NCI-H187 (cell line): ENCODE measurements at places on chromosomes 11 and 22.
A peak's percentile ranks its signal among the peaks of the same experiment; 100 is the strongest.

DNA sequence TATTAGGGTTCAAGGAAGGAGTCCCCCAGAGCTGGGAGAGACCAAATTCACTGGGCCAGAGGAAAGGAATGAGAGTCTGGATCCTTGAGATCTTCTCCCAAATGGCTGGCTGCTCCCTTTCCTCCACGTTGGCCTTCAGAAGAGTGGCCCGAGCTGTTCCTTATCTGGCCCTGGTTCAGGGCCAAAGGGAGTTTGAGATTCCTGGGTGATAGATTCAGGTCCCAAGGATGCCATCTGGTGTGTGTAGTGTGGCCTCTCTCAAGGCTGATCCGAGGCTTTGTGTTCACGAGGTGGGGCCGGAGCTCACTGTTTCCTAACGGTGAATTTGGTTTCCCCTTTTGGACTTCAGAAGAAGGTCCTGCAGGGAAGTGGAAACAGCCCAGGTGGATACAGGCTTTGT is 17.4 kb upstream of the ABCC8 start:
- no peak for DNase-seq

DNA sequence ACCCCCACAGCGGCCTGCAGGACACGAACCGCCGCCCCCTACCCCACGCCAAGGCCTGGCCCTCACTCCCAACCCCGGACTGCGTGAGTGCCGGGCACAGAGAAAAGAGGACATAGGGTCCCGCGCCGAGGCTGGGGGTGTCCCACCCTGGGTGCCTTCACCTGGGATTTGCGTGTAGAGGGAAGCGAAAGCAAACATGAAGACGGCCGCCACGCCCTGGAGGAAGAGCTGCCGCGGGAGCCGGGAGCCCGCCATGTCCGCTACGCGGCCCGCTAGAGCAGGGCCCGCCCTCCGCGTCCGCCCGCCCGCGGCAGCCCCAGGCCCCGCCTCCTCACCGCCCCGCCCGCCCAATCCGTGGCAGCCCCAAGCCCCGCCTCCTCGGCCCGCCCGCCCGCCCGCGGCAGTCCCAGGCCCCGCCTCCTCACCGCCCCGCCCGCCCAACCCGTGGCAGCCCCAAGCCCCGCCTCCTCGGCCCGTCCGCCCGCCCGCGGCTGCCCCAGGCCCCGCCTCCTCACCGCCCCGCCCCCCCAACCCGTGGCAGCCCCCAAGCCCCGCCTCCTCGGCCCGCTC is at the start of gene LMF2:
Gene LMF2, minus strand, starts transcription at position 282 of the 570 bp plus-strand sequence. Its CDS starts 27 bp downstream, at position 255.
- DNase-seq, result no peak

DNA sequence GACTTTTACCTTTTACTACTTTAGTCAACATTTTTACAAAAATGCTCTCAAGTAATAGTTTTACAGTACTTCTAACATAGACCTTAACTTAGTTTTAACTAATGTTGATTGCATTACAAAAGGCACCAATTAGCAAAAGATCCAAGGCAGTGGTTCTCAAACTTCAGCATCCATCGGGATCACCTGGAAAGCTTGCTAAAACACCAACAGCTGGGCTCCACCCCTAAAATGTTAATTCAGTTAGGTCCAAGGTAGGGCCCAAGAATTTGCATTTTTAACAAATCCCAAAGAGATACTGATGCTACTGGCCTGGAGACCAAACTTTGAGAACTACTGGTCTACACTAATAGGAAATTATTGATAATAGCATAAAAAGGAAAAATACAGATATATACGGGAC is 5.9 kb downstream of the MTMR2 start:
- DNase-seq, result no peak

DNA sequence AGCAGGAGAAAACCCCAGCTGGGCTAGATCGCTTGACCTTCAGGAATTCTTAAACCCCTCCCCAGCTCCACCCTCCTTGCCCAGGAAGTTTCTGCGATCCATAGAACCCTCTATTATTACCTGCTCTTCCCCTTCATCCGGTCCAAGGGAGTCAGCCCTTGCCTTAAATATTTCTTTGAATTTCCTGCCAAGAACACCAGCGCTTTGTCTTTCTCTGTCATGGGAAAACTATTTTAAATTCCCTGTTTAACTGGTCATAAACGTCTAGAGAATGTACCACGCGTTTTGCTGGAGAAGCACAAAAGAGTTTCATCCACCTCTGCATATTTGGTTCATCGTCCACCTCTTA is 496 bp upstream of the TRAF6 start:
- no peak for DNase-seq

- no peak for DNase-seq
Observed at GRCh38 chr11:109547356-109548027, 125.5 kb downstream of the C11orf87 start.

GRCh38 chr22:32765132-32765618 is 36.3 kb upstream of the TIMP3 start:
- no peak for DNase-seq

DNA sequence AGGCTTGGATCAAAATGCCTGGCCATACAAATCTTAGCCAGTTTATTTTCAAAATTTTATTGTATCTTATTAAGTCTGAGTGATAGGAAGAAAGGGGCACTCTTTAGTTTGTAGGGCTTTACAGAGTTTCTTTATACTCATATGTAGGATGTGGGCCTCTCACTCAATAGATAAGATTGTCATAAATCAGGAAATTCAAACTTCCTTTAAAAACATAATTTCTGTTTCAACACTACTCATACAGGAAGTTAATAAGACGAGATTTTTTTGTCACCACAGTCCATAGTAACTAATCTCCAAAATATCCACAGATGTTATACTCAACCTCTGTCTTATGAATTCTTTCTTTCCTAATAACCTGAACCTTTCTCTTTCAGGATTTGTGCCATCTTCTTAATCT is 13.3 kb upstream of the OR56B4 start:
- DNase-seq, result no peak

GRCh38 chr11:12019866-12020416 is 11.5 kb upstream of the DKK3 start:
- DNase-seq, result no peak

GRCh38 chr11:29480981-29481380 is 535.8 kb downstream of the KCNA4 start:
- no peak for DNase-seq

DNA sequence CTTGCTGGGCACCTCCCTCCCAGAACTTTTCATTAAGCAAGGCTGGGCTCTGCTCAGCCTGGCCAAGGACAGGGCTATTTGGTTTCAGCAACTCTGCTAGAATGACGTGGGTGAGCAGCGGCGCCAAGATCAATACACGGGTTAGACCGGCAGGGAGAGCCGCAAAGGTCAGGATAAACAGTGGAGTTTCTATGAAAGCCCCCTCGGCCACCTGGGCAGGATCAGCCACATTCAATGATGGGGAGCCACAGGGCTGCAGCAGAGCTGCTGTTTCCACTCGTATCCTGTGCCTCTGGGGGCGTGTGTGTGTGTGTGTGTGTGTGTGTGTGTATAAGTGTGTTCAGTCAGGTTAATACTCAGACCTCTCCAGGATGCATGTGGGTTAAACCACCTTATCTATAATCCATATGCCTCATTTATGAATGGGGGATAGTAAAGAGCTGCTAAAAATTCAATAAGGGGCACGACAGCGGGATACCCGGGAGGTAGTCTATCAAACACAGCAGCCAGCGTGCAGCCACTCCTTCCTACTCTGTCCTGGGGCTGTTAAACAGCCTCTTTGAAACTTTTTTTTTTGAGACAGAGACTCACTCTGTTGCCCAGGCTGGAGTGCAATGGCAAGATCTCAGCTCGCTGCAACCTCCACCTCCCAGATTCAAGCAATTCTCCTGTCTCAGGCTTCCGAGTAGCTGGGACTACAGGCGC is 34.8 kb downstream of the MYH9 start:
- no peak for DNase-seq

GRCh38 chr22:33149611-33150010 is 91.4 kb upstream of the SYN3 start:
- no peak for DNase-seq

- DNase-seq, result no peak
Observed at GRCh38 chr11:31487848-31488247, 21.6 kb downstream of the IMMP1L start.

GRCh38 chr11:116073854-116074837 is 569.9 kb upstream of the CADM1 start:
- no peak for DNase-seq

DNA sequence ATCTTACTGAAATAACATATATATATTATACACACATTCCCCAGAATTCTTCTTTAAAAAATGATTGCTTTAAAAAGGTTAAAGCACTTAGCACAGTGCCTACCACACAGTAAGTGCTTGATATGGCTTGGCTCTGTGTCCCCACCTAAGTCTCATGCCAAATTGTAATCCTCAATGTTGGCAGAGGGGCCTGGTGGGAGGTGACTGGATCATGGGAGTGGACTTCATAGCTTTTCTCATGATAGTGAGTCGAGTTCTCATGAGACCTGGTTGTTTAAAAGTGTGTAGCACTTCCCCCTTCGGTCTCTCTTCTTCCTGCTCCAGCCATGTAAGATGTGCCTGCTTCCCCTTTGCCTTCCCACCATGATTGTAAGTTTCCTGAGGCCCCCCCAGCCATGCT is 6.2 kb downstream of the CRYAB start:
- DNase-seq, result no peak

GRCh38 chr11:45885921-45886721 is 670 bp downstream of the MAPK8IP1 start:
- DNase-seq, result no peak

- no peak for DNase-seq
Observed at GRCh38 chr11:46947399-46948077, 11.0 kb downstream of the CSTPP1 start.

DNA sequence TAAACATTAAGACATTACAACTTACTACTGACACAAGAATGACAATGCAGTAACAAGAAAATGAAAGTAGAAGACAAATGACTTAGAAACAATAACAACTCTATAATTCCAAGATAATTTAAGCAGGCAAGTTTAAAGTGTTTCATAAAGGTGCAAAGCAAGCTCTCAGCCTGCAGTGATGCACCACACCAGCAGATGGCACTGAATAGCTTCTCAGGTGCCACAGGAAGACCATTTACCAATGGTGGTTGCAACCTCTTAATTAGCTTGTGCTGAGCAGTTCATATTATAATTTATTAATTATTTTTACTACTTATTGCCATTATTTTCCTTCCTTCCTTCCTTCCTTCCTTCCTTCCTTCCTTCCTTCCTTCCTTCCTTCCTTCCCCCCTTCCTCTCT is 60.6 kb downstream of the NXPE2 start:
- peak; percentile 7 for DNase-seq

- no peak for DNase-seq
Observed at GRCh38 chr11:84947970-84948580, 679.1 kb downstream of the DLG2 start.

DNA sequence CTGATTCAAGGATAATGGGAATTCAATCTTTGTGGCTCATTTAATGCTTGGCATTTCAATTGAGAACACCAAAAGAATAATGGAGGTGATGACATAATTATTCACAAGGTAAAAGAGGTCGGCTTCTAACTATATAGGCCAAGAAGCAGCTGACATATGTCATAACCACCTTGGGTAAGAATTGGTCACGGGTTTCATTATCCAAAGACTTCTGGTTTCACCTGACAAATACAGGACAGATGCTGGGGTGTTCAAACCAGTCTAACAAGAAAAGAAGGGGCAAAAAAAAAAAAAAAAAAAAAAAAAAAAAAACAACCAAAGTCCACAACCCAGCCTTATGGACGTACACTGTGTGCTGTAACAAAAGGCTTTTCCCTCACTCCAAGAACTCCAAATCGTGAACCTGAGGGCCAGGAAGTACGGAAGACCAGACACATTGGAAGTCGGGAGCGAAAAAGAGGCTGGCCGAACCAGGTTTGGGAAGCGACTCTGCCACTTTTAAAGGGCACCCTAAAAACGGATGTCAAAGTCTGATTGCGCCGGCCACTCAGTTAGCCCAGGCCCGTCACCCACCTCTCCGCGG is 385 bp downstream of the HARBI1 start:
- no peak for DNase-seq

- no peak for DNase-seq
Observed at GRCh38 chr11:12876340-12876739, 132.8 kb upstream of the RASSF10 start.

DNA sequence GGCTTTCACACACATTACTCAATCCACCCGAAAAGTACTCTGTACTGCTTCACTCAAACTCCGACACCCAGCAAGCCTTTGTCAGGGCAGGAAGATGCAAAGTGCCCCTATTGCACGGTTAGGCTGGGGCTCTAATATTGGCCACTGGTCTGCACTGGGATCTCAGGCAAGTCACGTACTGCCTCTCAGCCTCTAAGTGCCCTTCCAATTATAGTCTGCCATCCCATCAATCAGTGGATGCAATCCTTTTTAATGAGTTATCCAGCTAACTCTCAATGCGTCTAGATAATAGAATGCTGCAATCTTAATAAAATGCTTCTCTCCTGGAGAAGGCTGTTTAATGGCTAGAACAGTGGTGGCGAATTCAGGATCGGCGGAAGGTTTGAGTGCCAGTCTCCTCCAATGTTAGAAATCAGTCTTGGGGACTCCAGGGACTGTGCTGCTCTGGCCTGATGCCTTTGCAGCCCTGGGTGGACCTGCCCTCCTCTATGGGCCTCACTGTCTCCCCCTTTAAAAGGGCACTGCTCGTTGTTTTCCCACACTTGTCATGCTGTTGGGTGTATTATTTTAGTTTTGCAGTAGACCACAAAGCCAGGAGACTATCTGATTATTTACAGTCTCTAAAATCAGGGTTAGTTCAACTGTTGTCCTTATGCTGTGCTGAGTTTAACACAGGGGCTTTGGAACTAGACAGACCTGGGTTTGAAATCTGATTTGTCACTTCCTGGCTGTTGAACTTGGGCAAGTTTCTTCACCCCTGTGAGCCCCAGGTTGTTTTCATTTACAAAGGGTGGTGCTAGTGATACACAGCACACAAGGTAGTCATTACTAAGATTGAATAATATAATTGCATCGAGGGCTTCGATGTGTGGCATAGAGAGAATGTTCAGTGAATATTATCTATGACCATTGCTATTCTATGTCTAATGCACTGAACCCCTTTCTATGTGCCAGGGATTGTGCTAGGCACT is 36.7 kb downstream of the CLMP start:
- no peak for DNase-seq

DNA sequence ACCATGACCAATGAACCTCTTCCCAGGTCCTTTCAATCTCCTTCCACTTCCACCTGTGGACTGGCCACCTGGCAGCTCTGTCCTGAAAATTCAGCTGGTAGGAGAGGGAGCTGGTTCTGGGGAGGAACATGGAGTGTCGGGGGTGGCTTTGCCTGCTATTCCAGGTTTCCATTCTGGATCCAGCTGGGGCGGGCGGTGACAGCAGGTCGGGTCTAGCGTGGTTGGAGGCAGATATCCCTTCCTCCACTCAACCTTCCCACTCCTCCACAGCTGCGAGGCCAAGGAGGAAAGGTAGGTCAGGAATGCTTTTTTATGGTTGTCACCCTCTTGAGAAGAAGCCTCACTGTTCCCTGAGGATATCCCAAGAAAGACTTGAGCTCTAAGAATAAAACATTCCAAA is 3.3 kb downstream of the NRGN start:
- no peak for DNase-seq
